Tongue (tissue), 3 donors: ENCODE measurements at places on chromosomes 1 and 21.

GRCh38 chr21:15001113-15001512 is 63.7 kb downstream of the NRIP1 start:
- no peak for DNase-seq

DNA sequence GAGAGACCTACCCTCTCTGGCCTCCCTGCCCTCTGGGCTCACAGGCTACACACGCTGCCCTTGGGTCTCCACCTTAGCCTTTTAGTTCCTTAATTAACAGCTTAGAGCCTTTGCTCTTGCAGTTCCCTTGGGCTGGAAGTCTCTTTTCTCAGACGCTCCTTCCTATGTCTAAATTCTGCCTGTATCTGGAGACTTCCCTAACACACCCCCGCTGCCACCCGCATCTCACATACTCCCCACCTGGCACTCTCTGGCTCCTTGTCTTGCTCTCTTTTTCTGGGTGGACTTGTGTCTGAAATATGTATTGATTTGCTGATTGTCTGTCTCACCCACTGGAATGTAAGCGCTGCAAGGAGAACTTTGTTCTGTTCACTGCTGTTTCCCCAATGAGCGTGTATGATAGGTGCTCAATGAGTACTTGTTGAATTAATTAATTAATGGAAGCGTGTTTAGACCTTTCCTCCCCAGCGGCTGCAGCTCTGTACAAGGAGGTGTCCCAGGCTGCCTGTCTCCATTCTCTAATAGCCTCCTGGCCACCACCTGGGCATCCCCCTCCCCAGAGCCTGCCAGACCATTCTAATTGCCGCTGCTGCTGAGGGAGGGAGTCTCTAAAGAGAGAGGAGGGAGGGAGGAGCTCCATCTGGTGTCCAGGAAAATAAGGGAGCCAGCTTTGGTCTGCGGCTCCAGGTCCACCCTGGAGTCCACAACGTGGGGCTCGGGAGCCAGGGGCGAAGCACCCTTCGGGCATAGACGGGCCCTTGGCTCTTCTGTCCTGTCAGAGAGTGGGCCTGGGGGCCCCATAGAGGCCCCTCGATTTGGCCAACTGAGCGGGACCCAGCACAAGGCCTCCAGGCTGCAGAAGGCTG is 95.4 kb downstream of the RNF220 start:
- DNase-seq, result no peak

DNA sequence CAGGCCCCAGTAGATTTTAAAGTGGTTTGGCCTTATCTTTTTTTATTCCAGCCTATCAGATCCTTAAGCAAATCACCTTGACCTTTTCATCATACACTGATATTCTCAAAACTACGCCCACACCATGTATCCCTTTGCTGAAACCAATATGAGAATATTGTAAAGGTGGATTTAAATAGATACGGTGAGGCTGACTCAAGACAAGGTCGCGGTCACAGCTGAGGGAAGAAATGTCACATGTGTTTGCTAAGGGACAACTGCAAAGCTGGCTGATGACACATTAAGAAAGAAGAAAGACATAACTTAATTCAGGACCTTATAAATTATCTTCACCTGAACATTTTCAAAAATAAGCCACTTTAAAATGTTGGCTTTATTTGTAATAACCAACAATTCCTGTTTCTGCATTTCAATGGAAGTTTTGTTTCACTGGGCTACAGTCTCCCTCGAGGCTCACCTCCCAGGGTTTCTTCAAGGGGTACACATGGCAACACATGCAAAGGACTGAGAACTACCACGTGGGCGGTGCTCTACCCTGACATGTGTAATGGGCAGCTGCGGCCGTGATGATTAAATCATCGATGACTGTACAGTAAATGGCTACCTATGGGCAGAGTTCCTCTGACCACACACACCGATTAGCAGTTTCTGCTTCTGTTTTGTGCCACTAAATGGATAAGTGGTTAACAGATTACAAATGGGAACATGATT is 189.5 kb downstream of the SIPA1L2 start:
- no peak for DNase-seq

DNA sequence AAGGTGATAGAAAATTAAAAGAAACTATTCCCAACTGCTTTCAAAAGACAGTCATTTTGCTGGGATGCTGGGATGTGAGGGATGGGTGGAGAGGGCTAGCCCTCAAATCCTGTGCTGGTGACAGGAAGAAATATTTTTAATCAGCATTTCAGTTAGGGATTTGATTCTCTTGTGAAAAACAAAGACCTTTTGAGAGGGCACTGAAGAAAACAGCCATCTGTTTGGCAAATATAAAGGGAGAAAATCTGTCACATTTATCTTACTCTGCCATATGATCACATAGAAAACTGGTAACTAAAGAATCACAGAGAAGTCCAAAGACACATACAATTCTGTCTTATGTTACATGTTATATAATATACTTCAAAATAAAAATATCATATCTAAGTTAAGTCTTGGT is 12.3 kb downstream of the STXBP3 start:
- no peak for DNase-seq

DNA sequence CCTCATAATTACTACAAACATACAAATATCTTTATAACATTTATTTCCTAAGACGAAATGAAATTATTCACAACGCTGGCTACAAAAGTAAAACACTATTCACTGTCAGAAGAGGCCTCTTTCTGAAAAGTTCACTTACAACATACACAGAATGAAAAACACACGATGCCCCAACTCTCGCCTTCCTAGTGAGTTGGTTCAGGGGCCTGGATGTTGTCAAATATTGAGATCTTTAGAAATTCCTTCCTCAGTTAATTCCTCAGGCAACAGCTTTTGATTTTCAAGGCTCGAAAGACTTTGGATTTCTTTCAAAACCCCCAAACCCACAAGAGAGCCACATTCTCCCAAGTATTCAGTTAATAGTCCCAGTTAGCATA is 14.2 kb upstream of the KCNE1 start:
- no peak for DNase-seq
